Spinal cord (tissue), 10 donors: ENCODE measurements at places on chromosomes 11 and 22.

DNA sequence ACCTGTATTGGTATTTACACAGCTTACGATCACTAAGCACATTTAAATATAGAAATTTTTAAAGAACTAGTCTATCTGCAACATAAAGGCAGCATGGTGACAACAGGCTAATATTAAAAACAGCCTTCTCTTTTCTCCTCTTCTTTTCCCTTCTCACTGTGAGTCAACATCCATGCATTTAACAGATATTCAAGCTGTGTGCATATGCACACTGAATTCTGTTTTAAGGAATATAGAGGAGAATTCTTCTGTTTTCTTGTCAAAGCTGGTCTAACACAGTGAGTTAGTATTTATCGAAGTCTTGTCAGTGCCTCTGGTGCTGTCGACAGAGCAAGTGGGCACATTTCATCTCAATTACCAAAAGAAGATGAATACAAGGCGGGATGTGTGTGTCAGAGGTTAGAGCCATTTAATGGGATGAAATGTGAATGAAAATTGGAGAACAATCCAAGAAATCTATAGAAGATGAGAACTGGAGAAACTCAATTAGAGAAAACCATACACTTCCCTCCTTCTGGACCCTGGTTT is 282.3 kb downstream of the FAT3 start:
- DNase-seq: no peak

DNA sequence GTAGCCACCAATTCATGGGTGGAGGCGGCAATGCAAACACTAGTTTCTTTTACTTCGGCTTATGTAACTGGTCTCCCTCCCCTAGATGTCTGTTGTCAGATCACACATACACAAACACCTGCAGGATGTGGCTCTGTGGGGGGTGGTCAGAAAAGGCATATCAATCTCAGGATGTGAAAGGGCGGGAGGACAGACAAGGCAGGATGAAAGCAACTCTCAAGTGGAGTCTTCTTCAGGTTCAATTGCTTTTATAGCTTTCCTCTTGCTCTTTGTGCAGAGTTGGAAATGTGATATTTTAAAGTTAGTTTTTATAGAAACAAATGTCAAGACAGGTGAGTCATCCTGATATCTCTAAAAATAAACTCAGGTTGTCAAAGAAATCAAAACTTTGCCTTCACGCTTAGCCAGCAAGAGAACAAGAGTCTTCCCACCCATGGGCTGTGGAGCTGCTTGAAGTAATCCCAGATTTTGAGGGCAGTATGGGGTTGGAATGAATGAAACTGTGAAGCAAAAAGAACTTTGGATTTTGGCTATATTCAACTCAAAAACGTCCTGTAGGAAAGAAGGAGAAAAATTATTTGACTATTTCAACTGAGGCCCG is 423.4 kb downstream of the GUCY1A2 start:
- DNase-seq: no peak

- peak; percentile 30 for DNase-seq
These were observed 64.8 kb upstream of the SPON1 start for GRCh38 chr11:13897646-13898276.

GRCh38 chr11:116460156-116460920 is 312.4 kb downstream of the BUD13 start:
- no peak for DNase-seq

GRCh38 chr11:6357222-6357621 is 33.1 kb upstream of the SMPD1 start:
- DNase-seq: no peak

DNA sequence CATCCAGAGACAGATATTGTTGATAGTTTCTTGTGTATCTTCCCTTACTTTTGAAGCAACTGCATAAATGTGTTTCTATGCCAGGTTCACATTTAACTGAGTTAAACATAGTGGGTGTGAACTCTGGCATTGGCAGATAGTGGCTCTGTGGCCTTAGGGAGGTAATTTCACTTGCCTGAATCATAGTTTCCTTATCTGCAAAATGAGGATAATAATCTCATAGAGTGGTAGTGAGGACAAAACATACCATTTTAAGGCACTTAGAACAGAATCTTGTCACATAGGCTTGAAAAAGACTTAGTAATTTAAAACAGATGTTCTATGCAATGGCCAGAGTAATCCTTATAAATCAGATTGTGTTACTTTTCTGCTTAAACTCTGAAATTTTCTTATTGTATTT is 56.4 kb upstream of the SYN3 start:
- DNase-seq: no peak

DNA sequence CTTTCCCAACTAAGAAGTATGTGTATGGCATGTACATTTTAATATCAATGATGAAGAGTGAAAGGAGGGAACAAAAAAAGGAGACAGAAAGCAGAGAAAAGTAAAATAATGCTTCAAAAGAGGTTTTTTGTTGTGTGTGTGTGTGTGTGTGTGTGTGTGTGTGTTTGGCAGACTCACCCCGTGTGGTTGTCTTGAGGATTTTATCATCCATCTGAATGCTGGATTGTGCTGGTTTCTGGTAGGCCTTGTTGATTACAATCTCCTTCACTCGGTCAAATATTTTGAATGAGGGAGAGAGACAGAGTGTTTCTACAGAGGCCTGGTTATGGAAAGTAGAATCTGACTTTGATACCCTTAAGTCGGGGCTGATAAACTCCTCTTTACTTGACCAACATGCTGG is 128.5 kb downstream of the ENTHD1 start:
- no peak for DNase-seq
